Activated CD4-positive, alpha-beta T cell treated with anti-CD3 and anti-CD28 coated beads for 24 hours (primary cell): ENCODE measurements at places on chromosomes 5 and 9.

DNA sequence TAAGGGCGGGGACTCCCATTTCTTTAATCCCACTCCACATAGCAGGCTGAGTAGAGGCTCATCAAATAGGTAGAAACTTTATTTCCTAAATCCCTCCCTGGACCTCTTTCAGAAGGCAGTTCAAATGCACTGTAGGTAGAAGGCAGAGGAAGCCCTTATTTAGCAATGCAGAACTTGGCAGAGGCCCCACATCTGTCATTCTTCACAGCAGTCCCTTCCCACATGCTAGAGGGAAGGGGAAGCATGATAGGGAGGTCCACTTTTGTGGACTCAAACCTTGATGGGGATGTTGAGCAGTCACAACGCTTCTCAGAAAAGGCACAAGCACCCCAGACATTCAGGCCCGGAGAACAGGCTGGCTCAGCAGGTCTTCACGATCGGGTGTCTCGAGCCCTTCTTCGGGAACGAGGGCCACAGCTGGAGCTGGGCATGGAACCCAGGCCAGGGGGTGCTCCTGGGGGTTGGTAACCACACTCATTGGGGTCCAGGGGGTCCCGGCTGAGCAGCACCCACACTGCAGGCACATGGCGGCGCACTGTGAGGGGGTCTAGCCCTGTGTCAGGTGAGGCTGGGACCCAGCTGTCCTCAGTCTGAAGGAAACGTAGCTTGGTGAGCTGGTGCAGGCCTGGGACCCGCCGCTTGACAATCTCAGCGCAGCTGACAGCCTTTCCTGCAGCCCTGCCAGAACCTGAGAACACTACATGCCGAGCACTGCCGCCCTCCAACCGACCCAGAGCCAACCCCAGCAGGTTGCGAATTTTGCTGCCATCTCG lies 1.3 kb downstream of the RPP25L start:
- DNase-seq: no peak

GRCh38 chr5:59591162-59591561 lies 302.4 kb downstream of the PDE4D start:
- DNase-seq: no peak

- no peak for DNase-seq
These were observed 4.9 kb downstream of the EXOSC2 start for GRCh38 chr9:130698514-130698913.

DNA sequence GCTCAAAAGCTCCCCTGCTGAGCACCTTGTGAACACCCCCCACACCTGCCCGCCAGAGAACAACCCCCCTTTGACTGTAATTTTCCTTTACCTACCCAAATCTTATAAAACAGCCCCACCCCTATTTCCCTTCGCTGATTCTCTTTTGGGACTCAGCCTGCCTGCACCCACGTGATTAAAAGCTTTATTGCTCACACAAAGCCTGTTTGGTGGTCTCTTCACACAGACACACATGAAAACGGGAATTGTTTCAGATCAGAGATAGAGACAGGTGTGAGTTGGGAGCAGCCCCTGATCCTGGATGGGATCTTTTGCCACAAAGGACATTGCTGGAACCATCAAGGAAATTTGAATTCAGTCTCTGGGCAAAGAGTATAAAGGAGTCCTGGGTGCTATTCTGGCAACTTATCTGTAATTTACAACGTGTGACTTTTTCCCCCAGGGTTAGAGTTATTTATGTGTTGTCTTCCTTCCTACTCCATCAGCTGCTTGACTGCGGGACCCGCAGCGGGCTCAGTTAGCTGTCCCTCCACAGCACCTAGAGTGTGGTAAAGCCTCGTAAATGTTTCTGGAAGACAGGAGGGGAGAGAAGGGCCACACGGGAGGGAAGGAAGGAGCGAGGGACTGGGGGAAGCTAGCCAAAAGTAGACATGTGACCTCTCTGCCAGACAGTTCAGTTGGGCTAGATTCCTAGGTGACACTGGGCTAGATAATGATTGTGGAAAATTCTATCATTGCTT lies 437.0 kb downstream of the ZNF608 start:
- DNase-seq: no peak
